Muscle of leg (tissue), 16 donors: ENCODE measurements at places on chromosomes 1 and 21.

DNA sequence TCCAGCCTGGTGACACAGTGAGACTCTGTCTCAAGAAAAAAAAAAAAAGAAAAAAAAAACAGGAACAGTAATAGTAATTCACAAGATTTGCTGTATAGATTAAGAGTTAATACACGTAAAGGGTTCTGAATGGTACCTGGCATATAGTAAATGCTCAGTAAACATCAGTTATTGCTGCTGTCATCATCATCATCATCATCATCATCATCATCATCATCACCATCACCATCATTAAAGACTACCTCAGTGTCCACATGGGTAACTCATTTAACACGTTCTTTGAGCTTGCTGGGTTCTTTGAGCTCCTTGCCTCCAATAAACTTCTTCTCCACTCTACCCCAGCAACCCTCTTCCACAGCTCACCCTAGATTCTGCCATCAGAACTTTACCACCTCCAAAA lies 55.0 kb downstream of the KIAA0319L start:
- no peak overlapping the region for H3K4me3 ChIP-seq
- no peak overlapping the region for H3K27ac ChIP-seq
- H3K36me3 ChIP-seq, result peaks cover 14% of the 10 kb centered on the region
- no peaks in the 10 kb centered on the region for H3K27me3 ChIP-seq

DNA sequence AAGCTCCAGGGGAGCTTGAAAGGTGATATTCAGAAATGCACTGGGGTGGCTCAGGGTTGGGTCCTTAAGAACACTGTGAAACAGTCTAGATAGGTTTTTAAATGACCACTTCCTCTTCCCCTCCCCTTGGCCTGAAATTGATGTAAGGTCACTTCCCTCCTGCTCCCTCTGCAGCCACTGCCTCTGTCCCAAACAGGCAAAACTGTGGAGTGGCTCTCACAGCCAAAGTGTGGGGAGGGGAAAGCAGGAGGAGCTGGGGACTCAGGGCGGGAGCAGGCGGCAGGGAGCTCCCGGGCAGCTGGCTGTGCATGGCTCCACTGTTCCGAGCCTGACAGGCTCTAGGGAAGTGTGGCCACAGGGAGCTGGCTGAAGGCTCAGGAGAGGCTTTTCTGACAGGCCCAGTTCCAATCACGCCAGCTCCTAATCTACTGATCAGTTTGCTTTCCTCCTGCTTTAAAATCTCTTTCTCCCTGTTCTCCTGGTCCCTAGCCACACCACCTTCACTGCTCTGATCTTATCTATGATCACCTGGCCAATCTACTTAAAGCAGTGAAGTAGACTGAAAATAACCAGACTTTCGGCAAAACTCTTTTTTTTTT lies 5.1 kb upstream of the CSRP1 start:
- H3K4me1 ChIP-seq, result peaks cover 25% of the 10 kb centered on the region
- peak; percentile 89 for DNase-seq
- H3K27ac ChIP-seq, result peak overlapping the region; percentile 82
- no peaks in the 10 kb centered on the region for H3K36me3 ChIP-seq
- no peaks in the 10 kb centered on the region for H3K27me3 ChIP-seq

DNA sequence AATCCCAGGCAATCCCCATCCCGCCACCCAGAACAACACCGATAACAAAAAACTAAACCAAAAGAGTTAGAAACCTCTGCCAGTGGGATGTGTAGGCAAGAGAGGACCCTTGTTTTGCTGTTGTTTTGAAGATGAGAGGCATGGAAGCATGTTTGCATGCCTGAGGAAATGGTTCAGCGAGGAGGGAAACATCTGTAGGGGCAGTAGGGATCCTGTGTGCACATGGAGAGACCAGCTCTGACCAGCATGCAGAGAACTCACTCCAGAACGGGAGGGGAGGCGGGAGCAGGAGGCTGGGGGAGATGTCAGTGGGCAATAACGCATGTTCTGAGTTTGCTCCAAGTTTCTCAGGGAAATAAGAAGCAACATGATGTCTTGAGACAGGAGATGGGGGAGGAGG lies 5.3 kb downstream of the CLDN14 start:
- peaks cover 11% of the 10 kb centered on the region for H3K4me1 ChIP-seq
- no peak overlapping the region for H3K4me3 ChIP-seq
- H3K36me3 ChIP-seq, result no peaks in the 10 kb centered on the region

GRCh38 chr1:61287014-61287413 lies 204.7 kb downstream of the NFIA start:
- H3K4me3 ChIP-seq, result no peak overlapping the region
- peaks cover 7% of the 10 kb centered on the region for H3K4me1 ChIP-seq
- DNase-seq, result no peak
- H3K27ac ChIP-seq, result no peak overlapping the region

DNA sequence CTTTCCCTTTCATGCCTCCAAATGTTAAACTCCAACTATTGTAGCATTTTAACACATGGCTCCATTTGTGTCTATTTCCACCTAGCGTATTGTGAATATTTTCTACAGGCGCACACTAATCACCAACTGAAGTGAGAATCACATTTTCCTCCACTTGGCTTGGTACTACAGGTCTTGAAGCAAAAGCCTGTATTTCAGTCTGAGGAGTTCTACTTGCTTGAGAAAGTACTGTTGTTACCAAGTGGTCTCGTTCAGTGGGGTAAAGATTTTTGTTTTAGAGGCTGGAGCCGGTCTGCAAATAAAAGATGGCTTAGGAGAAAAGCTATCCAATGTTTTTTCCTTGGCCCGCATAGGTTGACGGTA lies 550 bp upstream of the PTBP2 start:
- H3K4me3 ChIP-seq, result peak overlapping the region; percentile 98
- no peak for DNase-seq
- peak overlapping the region; percentile 85 for H3K27ac ChIP-seq
- no peaks in the 10 kb centered on the region for H3K27me3 ChIP-seq

- DNase-seq, result no peak
- no peaks in the 10 kb centered on the region for H3K36me3 ChIP-seq
- H3K4me1 ChIP-seq, result no peaks in the 10 kb centered on the region
- no peak overlapping the region for H3K27ac ChIP-seq
- H3K4me3 ChIP-seq, result no peak overlapping the region
Measured at GRCh38 chr1:93399781-93400180, 48.1 kb upstream of the FNBP1L start.

DNA sequence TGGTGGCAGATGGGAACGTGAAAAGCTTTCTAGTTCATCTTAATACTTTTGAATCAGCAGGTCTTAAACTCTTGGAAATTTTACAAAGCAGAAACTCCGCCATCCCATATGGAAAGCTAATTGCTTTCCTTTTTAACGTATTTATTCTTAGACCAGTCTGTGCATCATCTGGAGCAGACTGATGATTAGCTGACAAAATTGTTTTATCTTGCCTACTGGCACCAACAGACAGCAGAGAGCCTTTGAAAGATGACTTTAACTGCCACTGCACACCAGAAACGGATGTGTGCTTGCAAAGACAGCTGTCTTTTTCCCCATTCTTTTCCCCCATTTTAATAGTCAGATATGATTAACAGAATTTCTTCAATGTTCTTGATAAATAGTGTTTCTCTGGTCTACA lies 97.0 kb downstream of the PLD5 start:
- no peaks in the 10 kb centered on the region for H3K36me3 ChIP-seq
- H3K27me3 ChIP-seq, result no peaks in the 10 kb centered on the region
- peaks cover 3% of the 10 kb centered on the region for H3K4me1 ChIP-seq
- no peak overlapping the region for H3K4me3 ChIP-seq
- H3K27ac ChIP-seq, result peak overlapping the region; percentile 15

GRCh38 chr1:229988534-229988933 lies 78.5 kb upstream of the GALNT2 start:
- H3K4me1 ChIP-seq, result peaks cover 18% of the 10 kb centered on the region
- H3K27me3 ChIP-seq, result peaks cover 2% of the 10 kb centered on the region
- DNase-seq, result no peak

DNA sequence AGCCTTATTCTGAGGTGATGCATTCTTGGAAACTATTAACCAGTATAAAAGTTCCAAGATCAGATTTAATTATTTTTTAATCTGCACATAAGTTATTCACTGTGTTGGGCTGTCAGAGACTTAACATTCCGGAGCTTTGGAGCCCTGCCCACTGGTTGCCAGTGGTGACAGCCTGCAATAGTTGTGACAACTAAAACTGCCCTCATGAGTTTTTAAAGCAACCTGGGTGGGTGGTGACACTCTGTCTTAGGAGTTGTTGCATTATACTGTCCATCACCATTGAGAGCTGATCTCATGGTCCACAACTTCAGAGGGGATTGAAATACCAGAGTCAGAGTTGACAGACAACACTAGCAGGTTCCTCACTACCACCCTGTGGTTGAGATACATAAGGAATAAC lies 653.9 kb upstream of the USP24 start:
- H3K4me3 ChIP-seq, result no peak overlapping the region
- H3K27ac ChIP-seq, result no peak overlapping the region
- H3K4me1 ChIP-seq, result peaks cover 7% of the 10 kb centered on the region
- DNase-seq, result peak; percentile 57
- no peaks in the 10 kb centered on the region for H3K36me3 ChIP-seq
- no peaks in the 10 kb centered on the region for H3K27me3 ChIP-seq

- no peak for DNase-seq
- peak overlapping the region; percentile 31 for H3K27ac ChIP-seq
- H3K36me3 ChIP-seq, result no peaks in the 10 kb centered on the region
- H3K4me3 ChIP-seq, result no peak overlapping the region
- peaks cover 2% of the 10 kb centered on the region for H3K27me3 ChIP-seq
- H3K4me1 ChIP-seq, result peaks cover 5% of the 10 kb centered on the region
Measured at GRCh38 chr1:22691031-22691753, 19.4 kb upstream of the EPHB2 start.

GRCh38 chr1:226976276-226976977 lies 36.3 kb downstream of the COQ8A start:
- peaks cover 19% of the 10 kb centered on the region for H3K36me3 ChIP-seq
- H3K27me3 ChIP-seq, result no peaks in the 10 kb centered on the region
- H3K4me3 ChIP-seq, result no peak overlapping the region
- peaks cover 59% of the 10 kb centered on the region for H3K4me1 ChIP-seq

DNA sequence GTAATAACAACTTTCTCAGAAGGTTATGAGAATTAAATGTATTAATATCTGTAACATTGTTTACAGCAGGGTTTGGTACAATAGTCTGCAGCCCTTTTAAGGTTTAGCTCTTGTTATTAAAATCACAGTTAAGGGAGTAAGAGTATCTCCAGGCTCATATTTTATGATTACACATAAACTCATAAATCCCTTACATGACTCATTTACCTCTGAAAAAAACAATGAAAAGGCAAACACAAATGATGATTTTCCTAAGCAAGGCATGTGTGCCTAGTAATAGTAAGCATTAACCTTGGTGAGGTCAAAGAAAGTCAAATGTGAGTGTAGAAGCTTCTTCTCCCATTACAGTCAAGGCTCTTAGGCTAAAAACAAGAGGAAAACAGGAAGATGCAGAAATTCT lies 84.5 kb upstream of the ADGRL4 start:
- no peak for DNase-seq
- H3K36me3 ChIP-seq, result no peaks in the 10 kb centered on the region
- H3K4me3 ChIP-seq, result no peak overlapping the region
- no peaks in the 10 kb centered on the region for H3K4me1 ChIP-seq

- H3K27ac ChIP-seq, result no peak overlapping the region
- H3K27me3 ChIP-seq, result peaks cover 3% of the 10 kb centered on the region
- no peaks in the 10 kb centered on the region for H3K36me3 ChIP-seq
- H3K4me3 ChIP-seq, result no peak overlapping the region
Measured at GRCh38 chr1:151541752-151542151, 1.6 kb downstream of the TUFT1 start.
